ENCODE measurements at places on chromosomes 3 and 15.

DNA sequence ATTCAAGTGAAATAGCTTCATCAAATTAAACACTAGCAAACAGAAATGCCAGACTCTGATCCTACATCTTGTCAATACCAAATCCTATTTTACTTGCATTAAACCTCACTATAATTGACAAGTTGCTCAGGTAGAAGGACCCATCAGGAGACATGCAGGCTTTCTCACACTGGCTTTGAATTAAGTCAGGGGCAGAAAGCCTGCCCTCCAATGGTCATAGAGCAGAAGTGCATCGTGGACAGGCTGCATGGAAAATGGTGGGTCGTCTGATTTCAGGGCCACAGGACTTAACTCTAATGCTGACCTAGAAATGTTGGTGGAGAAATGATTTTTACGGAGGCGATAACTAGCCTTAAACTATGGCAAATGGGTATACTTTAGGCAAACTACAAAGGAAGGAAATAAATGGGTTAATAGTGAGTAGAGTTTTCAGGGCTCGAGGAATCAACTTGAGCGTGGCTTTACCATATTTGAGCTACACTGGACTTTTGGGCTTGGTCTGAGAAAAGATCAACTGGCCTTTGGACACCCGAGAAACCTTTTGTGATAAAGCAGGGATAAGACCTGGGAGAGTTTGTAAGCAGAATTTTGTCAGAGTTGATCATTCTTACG is 283.9 kb downstream of the GRM7 start:
- no peak for DNase-seq

GRCh38 chr3:11530153-11530721 is 113.5 kb downstream of the VGLL4 start:
- DNase-seq, result no peak

DNA sequence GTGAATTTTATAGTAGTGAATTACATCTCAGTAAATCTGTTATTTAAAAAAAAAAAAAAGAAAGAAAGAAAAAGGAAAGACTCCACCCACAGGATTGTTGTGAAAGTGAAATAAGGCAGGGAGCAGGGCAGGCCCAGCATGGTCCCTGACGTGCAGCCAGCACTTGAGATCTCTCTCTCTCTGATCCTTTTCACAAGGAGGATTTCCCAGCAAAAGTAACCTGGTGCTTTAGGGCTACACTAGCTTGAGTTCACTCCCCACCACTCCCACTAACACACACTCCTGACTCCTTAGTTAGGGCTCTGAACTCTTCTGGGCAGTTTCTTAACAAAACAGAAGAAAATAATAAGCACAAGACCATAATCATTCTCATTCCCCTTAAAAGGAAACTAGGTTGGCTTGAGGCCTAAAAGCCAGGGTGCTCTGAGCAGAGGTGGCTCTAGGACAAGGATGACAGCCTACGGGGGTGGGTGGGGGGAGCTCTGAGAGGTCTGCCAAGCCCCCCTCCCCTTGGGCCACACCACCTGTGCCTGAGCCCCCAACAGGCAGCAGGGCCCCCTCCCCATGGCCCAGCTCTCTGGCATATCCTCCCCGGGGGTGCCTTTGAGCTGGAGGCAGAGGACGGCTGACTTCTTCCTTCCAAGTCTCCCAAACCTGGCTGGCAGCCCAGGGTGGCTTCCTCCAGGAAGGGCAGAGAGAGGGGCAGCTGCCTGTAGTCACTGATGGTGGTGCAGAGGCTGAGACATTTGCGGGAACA is 856 bp downstream of the TMEM40 start:
- DNase-seq, result no peak

GRCh38 chr15:63258658-63259057 is 18.7 kb upstream of the APH1B start:
- no peak for DNase-seq

DNA sequence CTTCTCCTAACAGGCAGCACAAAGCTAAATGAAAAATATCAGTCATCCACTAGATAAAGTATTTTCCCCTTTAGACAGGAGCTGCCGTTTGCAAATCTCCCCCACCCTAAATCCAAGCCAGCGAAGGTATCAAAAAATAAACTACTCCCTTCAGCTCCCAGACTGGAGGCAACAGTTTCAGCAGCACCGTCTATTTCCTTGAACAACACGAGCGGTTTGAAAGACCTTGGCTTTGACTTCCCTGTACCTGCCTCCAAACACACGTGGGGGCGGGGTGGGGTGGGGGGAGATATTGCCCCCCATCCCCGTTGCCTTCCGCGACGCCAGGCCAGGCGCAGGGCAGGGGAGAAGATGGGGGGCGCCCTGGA is 832 bp upstream of the CACNA1D start:
- DNase-seq, result no peak

DNA sequence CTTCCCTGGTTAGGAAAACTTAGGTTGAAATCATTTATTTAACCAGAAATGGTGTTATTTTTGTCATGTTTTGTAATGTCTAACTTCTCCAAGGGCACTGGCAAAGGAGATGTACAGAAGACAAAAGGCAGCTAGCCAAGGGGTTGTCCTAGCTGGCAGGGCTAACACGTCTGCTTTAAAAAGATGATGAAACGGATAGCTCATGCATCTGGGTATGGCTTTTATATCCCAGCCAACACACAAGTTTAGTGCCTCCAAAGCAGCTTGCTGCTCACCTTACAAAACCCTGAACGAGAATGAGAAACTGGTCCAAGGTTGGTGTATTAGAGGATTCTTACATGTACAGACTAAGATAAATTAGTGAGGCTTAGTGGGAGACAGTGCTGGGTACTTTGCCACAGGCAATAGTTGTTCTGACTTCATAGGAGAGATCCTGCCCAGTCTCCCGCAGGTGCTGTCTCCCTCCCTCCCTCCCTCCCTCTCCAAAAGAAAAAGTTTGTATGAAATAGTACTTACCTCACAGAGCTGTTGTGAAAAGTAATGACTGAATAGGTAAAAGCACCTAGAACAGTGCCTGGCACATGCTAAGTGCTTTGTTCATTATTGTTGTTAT is 47.8 kb downstream of the KCNMB2 start:
- DNase-seq, result no peak

DNA sequence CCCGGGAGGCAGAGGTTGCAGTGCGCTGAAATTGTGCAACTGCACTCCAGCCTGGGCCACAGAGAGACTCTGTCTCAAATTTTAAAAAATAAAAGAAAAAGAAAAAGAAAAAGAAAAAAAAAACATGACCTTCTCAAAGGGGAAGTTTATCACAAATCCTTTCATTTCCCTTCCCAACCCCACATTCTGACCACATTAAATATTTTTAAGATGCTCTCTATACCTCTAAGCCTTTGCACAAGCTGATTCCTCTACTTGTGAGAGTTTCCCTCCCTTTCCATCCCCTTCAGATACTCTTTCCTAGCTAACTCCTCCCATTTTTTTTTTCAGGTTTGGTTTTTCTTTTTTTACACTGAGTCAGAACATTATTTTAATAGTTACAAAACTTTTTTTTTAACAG is 4.0 kb downstream of the HIGD1A start:
- DNase-seq, result no peak

GRCh38 chr3:111070772-111071256 is 802 bp upstream of the NECTIN3 start:
- DNase-seq, result no peak

DNA sequence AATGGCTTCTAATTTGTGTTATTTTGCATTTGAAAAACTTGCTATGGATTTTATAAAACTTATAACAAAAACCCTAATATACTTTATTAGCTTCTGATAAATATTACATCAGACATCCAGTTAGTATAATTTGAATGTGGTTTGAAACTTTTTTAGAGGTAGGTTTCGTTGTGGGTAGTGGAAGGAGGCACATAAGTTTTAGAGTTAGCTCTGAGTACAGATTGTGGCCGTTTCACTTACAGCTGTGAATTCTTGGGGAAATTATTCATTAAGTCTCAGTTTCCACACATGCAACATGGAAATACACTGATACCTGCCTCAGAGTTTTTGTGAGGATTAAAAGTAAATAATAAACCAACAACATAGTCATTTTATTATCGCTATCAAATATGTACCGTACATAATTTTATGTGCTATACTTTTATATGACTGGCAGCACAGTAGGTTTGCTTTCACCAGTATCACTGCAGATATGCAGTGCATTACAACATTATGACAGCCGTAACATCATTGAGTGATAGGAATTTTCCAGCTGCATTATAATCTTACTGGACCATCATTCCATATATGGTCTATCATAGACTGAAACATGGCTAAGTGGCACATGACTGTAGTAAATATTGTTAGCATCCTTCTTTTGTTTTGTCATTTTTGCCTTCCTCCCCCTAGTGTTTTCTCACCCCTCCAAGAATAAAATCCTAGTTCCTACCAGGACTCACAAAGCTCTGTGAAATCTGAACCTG is 175.6 kb downstream of the AKAP13 start:
- no peak for DNase-seq
